Lower lobe of right lung (tissue), 2 donors: ENCODE measurements at places on chromosomes 3 and 15.

DNA sequence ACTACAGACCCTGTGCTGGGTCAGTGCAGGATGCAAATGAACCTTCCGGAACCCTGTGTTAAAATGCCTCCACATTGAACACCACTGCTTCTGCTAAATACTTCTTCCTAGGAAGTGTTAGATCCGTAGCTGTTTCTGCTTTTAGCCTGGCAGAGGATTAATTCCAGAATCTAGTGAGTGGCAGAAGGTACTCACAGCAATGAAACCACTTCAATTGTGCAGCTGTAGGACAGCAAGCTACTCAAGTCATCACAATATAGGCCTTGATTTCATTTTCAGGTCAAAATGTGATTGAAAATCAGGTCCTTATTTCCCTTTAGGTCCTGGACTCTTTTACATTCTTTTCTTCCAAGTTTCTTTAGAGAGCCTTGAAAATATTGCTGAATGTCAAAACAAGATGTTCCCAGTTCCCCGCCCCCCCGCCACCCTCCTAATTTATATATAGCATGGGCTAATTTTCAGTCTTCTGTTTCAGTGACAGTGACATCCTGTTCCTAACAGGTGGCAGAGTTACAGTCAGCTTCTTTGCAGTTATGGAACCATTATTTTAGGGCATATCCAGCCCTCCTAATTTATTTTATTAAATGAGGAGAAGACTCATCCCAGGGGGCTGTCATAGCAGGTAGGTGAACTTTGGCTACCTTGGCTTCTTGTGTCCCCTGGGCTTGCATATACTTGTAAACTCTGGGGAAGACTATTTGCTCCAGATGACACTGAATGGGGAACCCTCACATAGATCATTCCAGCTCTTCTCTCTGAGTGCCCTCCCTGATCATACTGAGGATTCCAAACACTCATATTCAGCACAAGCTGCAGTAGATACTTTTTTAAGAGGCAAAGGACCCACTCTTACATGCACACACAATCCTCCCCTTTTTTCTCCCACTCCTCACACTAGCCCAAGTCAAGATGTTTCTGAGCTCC is 28.0 kb upstream of the ARNT2 start:
- DNase-seq, result no peak

- DNase-seq, result no peak
These were observed 532.3 kb downstream of the FOXP1 start for GRCh38 chr3:71051259-71051595.

DNA sequence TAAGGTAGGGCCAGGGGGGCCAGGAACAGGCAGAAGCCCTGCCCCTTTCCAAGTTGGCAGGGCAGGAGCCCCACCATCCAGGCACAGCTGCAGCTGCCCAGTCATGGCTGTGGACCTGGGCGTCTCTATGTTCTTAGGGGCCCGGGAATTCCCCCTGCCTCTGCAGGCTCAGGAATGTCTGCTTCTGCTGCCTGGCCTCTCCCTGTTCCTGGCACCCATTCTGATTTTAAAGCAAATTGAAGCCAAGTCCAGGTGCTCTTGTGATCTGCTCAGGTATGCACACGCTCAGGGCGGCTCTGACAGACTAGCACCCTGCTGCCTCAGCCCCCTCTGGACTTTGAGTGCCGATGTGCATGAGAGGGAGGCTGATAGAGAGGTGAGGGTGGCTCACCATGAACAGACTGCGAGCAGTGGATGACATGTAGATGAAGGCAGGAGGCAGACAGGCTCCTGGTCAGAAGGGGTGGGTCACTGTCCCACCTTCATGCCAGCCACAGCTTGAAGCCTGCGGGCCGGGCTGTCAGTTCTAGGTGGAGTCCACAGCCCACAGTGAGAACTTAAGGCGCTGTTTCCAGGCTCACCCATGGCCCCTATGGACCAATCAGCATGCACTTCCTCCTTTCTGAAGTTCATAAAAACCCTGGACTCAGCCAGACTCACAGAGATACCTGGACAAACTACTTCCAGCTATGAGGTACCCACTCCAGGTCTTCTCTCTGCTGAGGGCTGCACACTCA is 747.8 kb upstream of the GBE1 start:
- no peak for DNase-seq

DNA sequence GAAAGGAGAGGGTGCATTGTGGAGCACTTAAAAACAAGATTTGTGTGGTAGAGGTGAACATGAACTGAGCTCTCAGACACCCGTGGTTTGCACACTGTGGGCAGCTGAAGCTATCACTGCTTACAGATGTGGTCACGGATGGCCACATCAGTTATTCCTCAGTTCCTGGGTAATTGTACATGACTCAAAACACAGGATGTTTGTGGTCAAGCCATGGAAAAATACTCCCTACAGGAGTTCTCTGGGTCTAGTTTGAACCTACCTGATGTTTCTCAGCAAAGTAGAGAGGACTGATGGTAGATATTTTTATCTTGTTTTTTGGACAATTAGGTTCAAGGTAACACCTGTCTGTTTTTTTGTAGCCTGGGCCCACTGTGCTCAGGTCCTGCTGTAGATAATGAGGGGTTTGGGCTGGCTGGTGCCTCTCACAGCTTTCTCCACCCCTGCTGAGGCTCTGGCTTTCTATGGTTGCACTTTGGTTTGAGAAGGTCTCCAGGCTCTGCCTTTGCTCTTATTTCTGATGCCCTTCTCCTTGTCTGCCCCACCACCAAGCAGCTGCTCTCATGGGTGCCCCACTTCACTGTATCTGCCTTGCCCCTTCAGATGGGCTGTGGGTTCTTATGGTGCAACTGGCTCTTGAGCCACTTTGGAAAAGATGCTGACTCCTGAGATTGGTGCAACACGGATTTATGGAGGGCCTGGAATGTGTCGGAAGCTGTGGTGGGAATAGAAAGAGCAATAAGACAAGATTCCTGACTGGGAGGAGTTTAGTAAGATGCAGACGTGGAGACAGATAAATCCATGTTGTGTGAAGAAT is 40.1 kb downstream of the CDCP1 start:
- no peak for DNase-seq

DNA sequence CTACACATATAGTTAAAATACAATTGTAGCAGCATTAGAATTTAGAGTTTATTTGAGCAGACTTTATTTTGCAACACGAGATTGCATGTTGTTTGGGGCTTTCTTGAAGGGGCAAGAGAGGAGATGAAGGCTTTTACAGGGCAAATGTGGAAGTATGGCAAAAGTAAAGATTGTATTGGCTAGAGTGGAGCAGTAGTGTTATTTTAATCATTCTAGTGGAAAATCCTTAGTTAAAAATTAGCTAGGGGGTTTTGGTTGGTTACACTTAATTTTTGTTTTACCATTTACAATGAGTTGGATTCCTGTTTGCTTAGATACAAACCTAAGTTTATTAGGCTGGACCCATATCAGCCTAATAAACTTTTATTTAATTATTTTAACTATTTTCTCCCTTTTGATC is 4.6 kb downstream of the OR5H15 start:
- DNase-seq, result no peak
